ENCODE measurements at places on chromosomes 13 and 19. TPM values are rescaled to one million over a fixed set of nuclear protein-coding genes. Genes with fewer than 3 reads are reported as not detected.

The ESD gene
- 122 TPM for total RNA-seq

The THSD1 gene
- 0.35 TPM for total RNA-seq

GRCh38 chr13:40016953-40017660 is 361.6 kb downstream of the COG6 start:
- H3K27me3 ChIP-seq: peaks cover 9% of the 10 kb centered on the region
- H3K36me3 ChIP-seq: no peaks in the 10 kb centered on the region
- peaks cover 6% of the 10 kb centered on the region for H3K4me1 ChIP-seq

DNA sequence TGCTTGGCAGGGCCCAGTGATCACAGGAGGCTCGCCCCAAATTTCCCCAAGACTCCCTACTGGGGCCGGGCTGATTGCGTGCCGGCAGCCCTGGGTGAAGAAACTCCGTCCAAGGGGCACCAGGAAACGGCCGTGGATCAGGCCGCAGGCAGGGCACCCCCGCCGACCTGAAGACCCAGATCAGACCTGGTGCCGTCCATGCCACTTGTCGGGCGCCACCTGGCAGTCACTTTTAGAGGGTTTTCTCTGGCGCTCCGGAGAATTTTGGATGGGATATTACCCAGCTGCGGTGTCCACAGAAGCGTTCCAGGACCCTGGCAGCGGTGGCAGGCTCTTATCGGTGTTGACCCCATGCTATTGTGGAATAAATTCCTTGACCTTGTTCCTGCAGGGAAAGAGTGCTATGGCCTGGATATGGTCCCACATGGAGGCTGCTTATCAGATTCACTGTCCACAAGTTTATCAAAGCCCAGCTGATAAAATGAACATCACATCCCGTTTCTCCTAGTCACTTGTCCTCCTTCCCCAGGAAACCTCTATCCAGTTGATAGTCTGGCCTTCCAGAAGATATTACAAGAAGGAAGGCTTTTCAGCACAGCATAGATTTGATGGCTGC is 38.2 kb downstream of the IGFL2 start:
- no peak overlapping the region for H3K4me3 ChIP-seq
- DNase-seq: no peak
- no peak overlapping the region for H3K27ac ChIP-seq
- H3K36me3 ChIP-seq: no peaks in the 10 kb centered on the region
- H3K4me1 ChIP-seq: peaks cover 35% of the 10 kb centered on the region
- H3K27me3 ChIP-seq: peaks cover 70% of the 10 kb centered on the region

The CELF5 gene
- 0.42 TPM for total RNA-seq

All from activated T-cell treated with anti-CD3 and anti-CD28 coated beads, Interleukin-2, amount 50 U/mL, for 72 hours (primary cell).